ENCODE measurements at places on chromosomes 12 and 14.

DNA sequence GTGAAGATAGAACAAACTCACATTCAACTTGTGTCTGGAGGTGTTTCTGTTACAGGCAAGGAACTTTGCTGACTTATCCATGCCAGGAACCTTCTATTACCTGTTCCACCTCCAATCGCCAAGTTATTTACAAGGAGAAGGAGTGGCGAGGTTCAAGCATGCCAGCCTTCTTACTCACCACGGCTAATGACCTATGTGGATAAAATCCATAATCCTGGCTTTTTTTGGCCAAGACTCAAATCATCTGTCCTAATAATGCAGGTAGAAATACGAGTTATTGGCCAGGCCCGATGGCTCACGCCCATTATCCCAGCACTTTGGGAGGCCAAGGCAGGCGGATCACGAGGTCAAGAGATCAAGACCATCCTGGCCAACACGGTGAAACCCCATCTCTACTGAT, 241.6 kb downstream of the TMEM132D start:
- DNase-seq: no peak

- DNase-seq: no peak
Measured at GRCh38 chr12:66296176-66296683, 6.1 kb upstream of the HELB start.

GRCh38 chr14:35503646-35504045, 30.3 kb upstream of the INSM2 start:
- DNase-seq: no peak

GRCh38 chr14:91322623-91323022, 78.1 kb upstream of the GPR68 start:
- DNase-seq: no peak

DNA sequence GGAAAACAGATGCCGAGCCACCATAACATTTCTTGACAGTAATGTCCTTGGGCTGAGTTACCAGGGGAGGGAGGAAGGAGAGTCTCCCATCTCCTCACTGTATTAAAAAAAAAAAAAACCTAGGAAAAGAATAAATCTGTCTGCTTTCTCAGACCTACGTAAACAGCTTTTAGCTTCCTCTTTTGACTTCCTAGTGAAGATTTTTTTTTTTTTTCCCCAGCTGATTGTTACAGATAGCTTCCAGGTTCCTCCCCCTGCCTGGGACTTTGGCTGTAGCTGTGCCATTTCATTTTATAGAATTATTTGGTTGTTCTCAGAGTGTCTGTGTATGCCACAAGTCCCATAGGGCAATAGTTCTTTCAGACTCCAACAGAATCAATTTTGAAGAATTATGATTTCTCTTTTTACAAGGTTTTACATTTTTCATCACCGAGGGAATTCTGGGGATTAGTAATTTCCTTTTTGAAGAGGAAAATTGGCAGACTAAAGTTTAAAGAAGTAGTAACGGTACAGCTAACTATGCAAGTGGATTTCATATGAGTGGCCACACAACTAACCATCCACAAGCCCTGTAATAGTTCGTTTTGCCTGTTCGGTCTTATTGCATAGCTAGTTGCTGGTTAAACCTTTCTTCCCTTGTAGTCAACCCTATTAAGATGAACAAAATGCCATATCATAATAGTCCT, 23.1 kb upstream of the GNS start:
- DNase-seq: no peak

DNA sequence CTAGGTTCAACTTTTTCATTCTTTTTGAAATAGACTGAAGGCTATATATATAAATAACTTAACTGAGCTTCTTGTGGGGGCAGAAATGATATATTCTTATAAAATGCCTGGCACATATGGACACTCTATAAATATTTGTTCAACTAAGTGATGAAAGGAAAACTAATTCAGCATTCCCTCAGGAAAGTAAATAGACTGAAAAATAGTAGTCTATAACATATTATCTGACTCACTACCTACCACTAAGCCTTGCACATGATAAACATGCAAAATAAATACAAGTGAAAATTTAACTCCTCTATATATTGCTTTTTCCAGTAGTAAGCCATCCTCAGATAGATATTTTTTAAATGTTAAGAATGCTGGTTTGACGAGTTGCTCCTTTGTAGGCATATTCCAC, 15.7 kb upstream of the BMAL2 start:
- no peak for DNase-seq

DNA sequence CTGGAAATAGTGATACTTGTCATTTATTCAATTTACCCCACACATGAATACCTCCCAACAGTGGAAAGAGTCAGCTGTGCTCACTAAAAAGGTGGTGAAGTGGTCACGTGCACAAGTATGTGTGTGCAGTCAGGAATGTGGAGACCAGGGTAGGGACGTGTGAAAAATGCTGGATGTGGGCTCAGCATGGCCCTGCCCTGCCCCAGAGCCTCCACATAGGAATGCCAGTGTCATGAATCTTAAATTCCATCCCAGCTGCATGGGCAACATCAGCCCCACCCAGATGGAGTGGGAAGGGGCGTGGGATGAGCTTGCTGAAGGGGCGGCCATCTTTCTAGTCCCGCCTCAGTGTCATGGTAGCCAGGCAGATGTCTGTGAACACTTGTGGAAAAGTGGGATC, 87.7 kb downstream of the C12orf75 start:
- DNase-seq: no peak

Data from stimulated activated CD4-positive, alpha-beta T cell treated with anti-CD3 and anti-CD28 coated beads, Interleukin-2, amount 100 ng/mL, for 4 hours (primary cell).